Non-pigmented ciliary epithelial cell (primary cell): ENCODE measurements at places on chromosomes 6 and 20.

DNA sequence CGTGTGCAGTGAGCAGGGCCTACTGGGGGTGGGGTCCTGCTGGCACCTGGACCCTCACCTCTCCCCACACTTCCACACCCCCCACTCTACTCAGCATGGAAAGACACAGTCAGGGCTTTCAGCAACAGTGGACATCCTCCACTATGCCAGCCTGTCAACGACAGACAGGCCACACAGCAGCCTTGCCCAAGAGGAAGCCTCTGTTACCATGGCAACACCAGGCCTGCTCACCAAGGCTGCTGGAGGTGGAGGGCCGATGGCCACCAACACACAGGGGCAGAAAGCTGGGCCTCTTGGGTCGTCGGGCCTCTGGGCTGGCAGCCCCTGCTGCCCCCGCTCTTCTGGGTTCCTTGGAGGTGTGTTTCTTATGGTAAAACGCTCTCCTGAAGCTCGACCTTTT lies 13.6 kb downstream of the BNIP5 start:
- no peak for DNase-seq

DNA sequence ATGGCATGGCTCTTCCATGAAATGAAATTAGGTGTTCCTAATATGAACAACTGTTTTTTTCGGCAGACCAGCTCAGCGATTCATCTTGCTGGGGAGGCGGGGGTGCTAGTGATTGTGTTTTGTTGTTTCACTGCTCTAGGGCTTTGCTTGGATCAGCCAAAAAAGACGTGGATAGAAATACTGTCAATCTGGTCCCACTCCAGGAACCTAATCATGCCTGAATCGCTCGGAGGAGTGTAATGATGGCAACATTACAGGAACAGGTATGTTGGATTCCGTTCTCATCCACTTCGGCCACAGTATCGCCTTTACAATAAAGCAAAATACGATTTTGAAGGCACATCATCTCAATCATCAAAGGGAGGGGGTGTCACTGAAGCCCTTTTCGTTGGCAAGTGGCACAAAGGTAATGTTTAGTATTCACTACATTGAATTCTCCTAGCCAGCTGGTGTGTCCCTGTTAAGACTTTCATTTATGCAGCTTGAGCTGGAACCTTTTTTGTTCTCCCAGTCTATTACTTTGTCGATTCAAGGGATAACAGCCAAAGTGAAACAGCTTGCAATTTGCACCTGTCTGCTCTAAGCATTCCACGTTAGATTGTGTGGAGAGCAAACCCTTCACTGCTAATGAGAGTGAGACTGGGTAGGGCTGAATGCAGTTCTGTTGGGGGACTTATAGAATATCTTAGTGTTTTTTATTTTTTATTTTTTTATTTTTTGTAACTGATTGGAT lies 477.7 kb downstream of the TFAP2A start:
- no peak for DNase-seq

- no peak for DNase-seq
These were observed 222.8 kb upstream of the RREB1 start for GRCh38 chr6:6884916-6885315.

- DNase-seq, result no peak
These were observed 244.2 kb downstream of the EPM2A start for GRCh38 chr6:145491126-145491525.
